Activated CD4-positive, alpha-beta T cell treated with anti-CD3 and anti-CD28 coated beads, Interleukin-2, amount 50 U/mL, for 24 hours (primary cell): ENCODE measurements at places on chromosomes 6 and 20.

GRCh38 chr6:96116674-96117073 lies 100.9 kb downstream of the FUT9 start:
- DNase-seq: no peak

GRCh38 chr20:15200147-15200565 lies 862.7 kb upstream of the FLRT3 start:
- no peak for DNase-seq

- no peak for DNase-seq
Observed at GRCh38 chr6:132712366-132712765, 1.5 kb downstream of the VNN1 start.

GRCh38 chr20:62322492-62323041 lies 19.8 kb downstream of the ADRM1 start:
- DNase-seq: no peak

GRCh38 chr20:39089029-39089428 lies 126.9 kb downstream of the DHX35 start:
- no peak for DNase-seq

GRCh38 chr6:33812669-33813068 lies 8.9 kb upstream of the MLN start:
- no peak for DNase-seq

DNA sequence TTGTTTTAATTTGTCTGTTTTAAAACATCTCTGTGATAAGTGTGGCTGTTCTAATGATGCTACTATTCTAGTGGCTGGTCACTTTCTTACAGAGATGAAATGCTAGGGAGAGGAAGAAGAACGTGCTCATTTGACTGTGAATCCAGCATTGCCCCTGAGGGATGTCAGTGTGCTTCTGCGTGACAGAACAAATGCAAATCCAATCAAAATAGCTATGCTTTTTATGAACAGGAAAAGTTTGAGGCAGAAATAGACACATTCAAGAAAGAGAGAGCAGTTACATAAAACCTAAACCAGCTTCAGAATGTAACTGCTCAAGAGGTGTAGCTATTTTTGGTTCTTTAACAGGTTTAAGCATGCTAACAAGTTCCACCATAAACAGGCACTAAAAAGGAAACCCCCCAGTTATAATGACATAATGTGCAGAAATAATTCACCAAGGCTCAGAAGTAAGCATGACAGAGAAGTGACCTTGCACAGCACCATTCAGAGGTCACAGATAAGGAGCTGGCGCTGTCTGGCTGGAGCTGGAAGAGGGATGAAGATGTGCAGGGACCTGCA lies 385.3 kb downstream of the EPM2A start:
- DNase-seq: no peak

- DNase-seq: no peak
Observed at GRCh38 chr20:21514553-21515251, 838 bp upstream of the NKX2-2 start.

DNA sequence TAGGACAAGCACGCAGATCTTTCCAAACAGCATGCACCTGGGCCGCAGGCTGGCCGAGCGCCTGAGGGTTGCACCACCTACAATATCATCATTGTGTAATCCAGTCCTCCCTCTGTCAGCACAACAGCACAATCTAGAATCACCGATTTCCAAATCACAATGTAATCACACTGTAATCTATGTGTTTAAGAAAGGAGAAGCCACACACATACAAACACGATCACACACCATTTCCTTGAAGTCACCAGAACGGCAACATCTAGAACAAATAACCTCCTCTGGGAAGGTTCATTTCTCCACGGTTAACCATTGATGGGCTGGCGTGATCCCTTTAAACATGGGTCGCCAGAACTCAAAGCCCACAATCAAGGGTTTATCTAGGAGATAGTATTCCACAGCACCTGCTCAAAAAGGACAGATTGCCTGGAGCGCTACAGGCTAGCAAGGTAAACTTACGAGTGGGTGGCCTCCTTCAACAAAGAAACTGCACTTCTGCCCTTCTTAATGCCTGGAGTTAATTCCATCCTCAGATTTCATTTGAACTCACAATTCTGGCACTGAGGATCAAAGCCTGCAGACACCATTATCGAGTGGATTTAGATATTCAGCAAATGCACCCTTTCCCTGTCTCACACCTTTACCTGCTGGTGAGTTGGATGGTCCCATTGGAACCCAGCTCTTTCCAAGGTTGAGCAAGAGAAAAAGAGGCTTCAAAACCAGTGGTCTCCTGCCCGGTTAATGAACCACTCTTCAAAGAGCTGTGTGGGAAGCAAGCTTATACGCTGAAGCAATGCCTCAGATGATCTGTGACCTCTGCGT lies 83.8 kb upstream of the FOXQ1 start:
- no peak for DNase-seq

DNA sequence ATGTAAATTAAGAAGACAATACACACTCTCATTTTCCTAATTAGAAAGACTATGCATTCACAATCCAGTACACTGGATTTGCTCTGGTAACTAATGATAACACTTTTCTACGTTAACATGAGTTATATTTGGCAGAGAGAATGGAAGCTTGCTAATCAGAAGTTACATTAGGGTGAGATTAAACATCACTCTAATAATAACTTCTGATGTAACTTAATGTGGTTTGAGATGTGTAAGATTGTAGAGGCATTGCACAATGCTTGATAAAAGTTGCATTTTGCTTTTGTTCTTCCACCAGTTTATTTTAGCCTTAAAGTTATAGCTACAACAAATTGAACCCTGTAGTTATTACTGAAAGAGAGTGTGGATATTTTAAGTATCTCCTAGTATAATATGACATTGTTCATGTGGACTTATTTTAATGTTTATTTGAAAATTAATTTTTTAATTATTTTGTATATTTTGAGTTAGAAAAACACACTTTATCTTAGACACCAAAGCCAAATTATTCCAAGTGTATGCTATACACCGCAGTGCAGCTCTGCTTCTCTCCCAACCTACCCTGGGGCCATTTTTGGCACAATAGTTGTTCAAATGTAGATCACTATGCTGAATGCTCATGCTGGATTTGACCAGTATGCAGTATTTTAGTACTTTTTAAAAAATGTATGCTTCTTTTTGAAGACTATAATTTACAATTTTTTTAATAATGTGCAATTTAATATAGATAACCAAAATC lies 143.2 kb downstream of the SLC16A10 start:
- no peak for DNase-seq

- no peak for DNase-seq
Observed at GRCh38 chr6:121711472-121711871, 276.0 kb downstream of the GJA1 start.
